ENCODE measurements at places on chromosomes 2 and 18.

DNA sequence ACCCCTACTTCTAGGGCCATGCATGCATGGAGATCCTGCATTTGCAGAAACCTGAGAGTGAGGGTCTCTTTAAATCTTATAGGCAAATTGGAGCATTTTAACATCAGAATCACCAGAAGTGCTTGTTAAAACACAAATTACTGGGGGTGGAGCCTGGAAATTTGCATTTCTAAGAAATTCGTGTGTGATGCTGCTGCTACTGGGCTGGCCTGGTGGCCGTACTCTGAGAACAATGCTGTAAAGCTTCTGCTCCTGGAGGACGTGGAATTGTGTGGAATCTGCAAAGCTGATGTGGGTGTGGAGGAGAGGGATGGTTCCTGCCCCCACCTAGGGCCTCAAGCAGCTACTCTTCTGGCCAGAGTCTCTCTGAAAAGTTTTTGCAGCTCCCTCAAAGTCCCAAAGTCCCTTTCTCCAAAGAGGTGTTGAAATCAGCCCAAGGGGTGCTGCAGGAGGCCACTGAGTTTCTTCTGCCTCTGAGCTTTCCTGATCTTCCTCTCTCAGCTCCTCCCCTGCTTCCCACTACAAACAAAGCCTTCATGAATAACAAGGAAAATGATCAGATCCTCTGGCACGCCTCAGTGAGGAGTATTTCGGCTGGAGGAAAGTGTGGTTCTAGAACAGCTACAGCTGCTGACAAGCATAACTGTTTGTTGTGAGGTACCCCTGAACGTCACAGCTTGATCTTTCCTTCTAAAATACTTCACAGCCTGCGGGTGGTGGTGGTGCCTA is 508.3 kb downstream of the CNTNAP5 start:
- DNase-seq = no peak

- no peak for DNase-seq
Measured at GRCh38 chr2:143994961-143995360, 525.0 kb downstream of the ZEB2 start.

GRCh38 chr2:45925636-45926366 is 274.3 kb downstream of the PRKCE start:
- no peak for DNase-seq

GRCh38 chr2:55364189-55365055 is 55.2 kb downstream of the CCDC88A start:
- DNase-seq = peak; percentile 85

GRCh38 chr2:172655091-172655837 is 80.4 kb upstream of the RAPGEF4 start:
- no peak for DNase-seq

DNA sequence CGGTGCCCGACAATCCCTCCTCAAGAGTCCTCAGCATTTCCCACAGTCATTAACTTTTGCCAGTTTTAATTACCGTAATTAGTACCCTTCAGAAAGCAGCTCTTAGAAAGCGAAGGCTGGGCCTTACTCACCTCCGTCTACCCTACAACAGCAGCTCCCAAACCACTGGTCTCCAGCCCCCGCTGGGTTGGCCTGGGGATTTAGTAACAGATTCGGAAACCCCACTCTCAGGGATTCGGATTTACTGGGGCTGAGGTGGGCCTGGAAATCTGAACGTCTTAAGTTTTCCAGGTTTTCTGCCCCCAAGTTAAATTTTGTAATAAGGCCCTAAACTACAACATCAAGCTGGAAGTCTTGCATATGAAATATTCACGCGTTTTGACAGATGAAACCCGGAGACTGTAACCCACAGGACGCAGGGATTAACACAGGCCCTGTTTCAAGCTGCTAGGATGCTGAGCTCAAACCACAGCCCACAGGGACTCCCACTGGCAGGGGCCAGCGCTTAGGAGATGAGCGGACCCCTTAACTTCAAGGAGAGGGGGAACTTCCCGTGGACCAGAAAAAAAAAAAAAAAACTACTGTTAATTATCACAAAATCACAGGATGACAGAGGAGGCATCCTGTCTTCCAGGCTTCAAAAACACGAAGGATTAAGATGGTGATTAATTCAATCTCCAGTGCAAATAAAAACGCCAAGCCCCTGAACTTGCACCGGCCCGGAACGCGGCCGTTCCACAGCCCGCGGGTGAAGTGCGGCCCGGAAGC is 985 bp downstream of the ILKAP start:
- no peak for DNase-seq

DNA sequence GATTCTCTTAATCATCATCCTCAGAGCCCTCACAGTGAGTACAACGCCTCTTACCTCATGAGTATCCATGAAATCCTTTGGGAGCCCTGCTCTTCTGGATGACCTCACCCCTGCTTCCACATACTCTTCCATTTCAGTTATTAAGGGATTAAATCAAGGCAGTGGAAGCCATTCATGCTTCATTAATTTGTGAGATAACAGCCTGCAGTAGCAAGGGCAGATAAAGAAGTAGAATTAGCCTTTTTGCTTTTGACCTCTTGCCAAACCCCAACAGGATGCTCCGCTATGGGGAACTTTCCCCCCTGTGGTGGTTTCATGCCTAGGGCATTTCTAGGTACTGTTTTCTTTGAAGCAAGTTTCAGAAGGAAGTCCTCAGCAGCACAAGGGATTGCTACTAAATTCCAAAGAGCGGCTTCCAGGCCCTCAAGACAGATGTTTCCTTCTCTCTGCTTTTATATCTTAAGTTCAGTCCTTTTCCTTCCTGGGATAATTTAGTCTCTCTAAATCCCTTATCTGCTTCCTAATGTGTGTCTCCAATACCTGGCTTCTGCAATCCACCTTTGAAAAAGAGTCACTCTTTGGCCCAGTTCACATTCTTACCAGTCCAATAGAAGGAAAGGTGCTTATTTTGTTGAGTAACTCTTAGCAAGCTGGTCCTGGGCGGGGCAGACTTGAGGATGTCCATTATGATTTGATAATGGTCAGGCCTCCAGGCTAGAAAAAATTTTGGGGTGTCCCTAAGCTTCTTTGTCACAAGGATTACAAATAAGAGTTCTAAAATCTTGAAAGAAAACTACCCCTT is 76.9 kb downstream of the MYO1B start:
- peak; percentile 52 for DNase-seq

DNA sequence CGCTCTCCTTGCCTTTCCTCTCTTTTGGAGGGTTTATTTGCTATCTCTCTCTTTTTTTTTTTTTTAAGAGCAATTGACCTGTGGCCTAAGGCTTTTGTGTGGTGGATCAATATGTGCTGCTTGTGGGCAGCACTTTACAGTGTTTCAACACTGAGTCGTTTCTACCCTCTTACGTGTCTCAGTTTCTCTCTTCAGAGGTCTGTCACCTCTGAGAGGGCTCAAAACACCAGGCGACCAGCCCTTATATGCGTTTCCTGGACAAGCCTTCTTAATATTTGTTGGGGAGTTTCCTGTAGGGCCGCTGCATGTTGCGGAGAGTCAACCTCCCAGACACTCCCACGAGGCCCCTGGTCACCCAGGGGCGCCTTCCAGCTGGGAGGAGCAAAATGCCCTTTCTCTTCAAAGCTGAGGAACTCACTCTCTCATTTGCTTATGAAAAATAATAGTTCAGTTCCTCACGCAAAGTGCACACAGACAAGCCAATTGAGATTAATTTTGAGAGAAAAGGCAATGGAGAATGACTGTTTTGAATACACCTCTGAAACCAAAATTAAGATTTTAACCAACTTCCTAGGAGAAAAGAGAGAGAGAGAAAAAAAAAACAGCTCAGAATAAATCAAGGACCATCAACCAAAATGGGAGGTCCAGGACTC is 96.3 kb upstream of the B3GNT2 start:
- DNase-seq = no peak

DNA sequence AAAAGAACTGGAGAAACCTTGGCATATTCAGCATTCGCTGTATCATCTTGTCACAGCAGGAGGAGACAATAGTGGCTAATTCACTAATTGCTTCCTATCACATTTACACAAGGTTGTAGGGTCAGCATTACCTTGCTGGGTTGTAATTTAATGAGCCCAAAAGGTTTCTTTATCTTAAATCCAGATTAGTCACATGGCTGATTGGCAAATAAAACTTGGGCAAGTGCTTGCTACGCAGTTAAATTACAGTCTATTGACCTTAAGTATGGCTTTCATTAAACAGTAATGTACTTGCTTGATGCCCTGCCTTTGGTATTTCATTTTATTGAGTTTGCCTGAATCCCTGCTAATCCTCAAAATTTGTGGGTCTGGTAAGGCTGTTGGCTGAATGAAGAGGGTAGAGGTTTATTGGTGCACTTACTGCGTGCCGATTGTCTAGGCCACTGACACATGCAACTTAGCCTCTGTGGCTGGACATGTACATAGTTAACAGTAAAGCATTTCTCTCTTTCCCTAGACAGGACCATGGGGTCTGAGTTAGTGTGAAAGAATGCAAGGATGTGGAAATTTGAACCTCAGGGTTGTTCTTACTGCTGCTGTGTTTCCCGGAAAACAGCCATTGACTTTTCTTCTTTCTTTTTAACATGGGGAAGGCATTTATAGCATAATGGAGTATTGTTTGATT is 34.3 kb downstream of the FMNL2 start:
- no peak for DNase-seq

GRCh38 chr18:26631135-26631534 is 82.8 kb upstream of the KCTD1 start:
- no peak for DNase-seq

GRCh38 chr2:142041996-142042395 is 88.8 kb downstream of the LRP1B start:
- DNase-seq = no peak

GRCh38 chr2:104443145-104443544 is 410.8 kb upstream of the POU3F3 start:
- DNase-seq = peak; percentile 77

Measured in inflammatory macrophage (primary cell).